Activated CD4-positive, alpha-beta T cell treated with anti-CD3 and anti-CD28 coated beads, Interleukin-2, amount 10 ng/mL, durations not matched to agents 7 days and 5 days (primary cell): ENCODE measurements at places on chromosomes 11 and 22. TPM values are rescaled to one million over a fixed set of nuclear protein-coding genes. Genes with fewer than 3 reads are reported as not detected.

DNA sequence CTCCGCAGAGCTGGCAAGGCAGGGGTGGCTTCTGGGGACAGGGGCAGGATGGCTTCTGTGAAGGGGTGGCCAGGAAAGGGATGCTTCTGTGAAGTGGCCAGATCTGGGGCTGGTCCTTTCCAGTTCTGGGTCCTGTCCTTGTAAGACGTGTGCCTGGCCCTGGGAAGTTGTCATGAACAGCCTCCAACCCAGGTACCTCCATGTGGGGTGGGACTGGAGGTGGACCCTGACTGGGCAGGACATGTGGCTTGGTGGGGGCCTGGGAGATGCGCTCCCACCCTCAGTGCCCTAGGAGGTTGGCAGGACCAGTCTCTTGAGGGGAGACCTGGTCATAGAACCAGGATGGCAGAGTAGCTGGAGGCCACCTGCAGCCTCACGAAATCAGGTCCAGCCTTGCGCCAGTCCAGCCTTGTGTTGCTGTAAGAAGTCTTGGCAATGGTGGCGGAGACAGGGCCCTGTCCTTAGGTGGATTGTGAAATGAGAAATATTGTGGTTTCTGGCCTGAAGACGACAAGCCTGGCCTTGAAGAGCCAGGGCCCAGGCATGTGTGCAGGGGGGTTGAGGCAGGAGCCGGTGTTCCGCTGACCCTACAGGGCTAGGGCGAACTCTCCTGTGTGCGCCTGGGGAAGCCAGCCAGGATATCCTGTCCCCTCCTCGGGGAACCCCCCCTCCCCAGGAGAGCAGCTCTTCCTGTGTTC lies 2.6 kb downstream of the KCNQ1 start:
- H3K27ac ChIP-seq: peak overlapping the region; percentile 88
- H3K4me1 ChIP-seq: peaks cover 39% of the 10 kb centered on the region
- DNase-seq: no peak
- H3K4me3 ChIP-seq: peak overlapping the region; percentile 91

Gene OR2AT4
- not detected for total RNA-seq

Gene USP2
- total RNA-seq: 0.22 TPM

DNA sequence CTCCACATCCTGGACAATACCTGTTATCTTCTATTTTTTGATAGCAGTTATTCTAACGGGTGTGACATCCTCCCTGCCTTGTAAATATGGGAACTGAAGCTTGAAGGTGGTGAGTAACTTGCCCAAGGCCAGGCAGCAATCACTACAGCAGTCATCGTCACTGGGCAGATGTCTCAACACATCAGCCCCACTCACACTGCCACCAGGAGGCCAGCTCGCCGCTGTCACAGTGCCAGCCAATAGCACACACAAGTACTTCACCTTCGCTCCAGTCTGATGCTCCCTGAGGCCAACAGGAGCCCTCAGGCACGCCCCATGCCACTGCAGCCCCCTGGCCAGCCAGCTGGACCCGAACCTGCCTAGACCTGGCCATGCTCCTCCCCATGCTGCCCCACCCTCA lies 4.9 kb upstream of the TTLL1 start:
- H3K27ac ChIP-seq: no peak overlapping the region
- H3K36me3 ChIP-seq: peaks cover 4% of the 10 kb centered on the region
- no peak for DNase-seq
- peaks cover 11% of the 10 kb centered on the region for H3K4me1 ChIP-seq

DNA sequence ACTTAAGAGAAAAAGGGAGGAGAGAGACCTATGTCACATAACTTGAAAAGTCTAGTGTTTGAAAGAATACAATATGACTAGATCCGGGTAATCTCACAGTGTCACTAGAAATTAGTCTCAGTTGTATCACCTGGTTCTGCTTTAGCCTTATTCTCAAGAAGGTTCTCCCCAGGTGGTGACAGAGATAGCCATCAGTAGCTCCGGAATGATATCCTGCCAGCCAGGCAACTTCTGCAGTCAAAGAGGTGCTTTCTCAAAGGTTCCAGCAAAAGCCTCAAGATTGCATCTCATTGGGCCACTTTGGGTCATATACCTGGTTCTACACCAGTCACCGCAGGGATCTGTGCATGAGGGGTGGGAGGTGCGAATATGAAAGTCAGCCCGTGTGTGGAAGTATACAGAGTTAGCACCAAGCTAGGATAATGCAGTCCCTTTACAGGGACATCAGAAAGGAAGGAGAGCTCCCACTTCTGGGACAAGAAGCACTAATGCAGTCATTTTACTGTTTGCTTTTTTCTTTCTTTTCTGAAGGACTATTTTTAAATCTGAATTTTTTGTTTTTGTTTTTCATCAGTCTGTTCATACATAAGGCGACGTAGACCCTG lies 61.1 kb downstream of the CYB5R2 start:
- no peaks in the 10 kb centered on the region for H3K4me1 ChIP-seq
- DNase-seq: no peak

DNA sequence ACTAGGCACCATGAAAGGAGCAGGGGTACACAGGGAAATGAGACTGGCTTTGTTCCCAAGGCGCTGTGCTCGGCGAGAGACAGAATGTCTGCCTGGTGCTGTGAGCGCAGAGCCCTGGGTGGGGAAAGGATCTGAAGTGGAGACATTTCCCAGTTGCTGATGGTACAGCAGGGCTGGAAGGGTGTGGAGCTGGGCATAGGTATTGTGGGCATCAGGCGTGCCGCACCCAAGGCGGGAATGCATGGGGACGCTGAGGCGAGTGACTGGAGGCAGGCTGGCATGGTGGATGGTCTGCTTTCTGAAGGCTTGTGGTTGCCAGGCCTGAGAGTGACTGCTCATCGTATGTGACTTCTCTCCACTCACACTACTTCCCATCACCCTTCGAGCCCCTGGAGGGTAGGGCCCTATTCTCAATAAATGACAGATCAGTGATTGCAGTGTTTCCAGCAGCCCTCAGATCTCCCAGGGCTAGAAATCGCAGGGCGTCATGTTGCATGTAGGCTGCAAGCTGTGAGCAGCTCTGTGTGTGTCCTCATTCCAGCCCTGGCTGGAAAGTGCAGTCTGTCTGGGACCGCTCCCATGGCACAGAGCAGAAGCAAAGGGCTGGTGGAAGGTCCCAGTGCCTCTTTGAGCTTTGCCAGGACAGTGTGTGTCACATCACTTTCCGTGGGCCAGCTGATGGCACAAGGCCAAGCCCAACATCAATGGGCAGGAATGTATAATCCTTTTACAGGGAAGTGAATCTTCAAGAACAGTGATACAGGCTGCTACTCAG lies 67.7 kb downstream of the TBC1D22A start:
- no peak for DNase-seq
- no peak overlapping the region for H3K4me3 ChIP-seq
- H3K4me1 ChIP-seq: peaks cover 1% of the 10 kb centered on the region
- H3K27me3 ChIP-seq: no peaks in the 10 kb centered on the region
- H3K27ac ChIP-seq: no peak overlapping the region

GRCh38 chr22:40193429-40194421 lies 16.0 kb downstream of the TNRC6B start:
- no peak for DNase-seq
- no peaks in the 10 kb centered on the region for H3K27me3 ChIP-seq
- peak overlapping the region; percentile 67 for H3K27ac ChIP-seq
- H3K36me3 ChIP-seq: peaks cover 5% of the 10 kb centered on the region
- H3K4me1 ChIP-seq: peaks cover 65% of the 10 kb centered on the region
